ENCODE measurements at places on chromosomes 3 and 15.

- DNase-seq: no peak
These were observed 9.0 kb downstream of the TGM4 start for GRCh38 chr3:44883213-44883955.

- peak; percentile 96 for DNase-seq
These were observed 504.2 kb upstream of the PROK2 start for GRCh38 chr3:72288955-72289691.

GRCh38 chr3:145692751-145693150 is 468.2 kb downstream of the PLOD2 start:
- peak; percentile 47 for DNase-seq

DNA sequence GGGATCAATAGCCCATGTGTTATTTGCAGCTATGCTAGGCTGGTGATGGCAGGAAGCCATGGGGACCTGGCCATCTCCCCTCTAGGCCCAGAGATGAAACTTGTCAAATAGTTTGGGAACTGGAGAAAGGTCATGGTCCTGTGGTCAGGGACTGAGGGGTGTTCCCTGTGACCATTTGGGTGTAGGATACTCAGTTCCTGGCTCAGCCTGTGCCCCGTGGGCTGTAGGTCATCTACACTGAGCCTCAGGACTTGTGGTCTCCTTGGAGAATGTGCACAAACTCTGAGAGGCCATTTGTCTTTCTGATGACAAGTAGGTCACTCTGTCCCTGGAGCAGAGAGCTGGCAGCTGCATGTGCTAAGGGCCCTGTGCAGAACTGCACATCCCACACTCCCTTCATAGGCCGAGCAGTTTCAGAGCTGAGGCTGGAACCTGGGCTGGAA is 17.5 kb downstream of the GASK1A start:
- DNase-seq: no peak

GRCh38 chr3:46112296-46112695 is 85.0 kb upstream of the XCR1 start:
- no peak for DNase-seq

- DNase-seq: no peak
These were observed 101.3 kb downstream of the TMCO5A start for GRCh38 chr15:38035701-38036100.

All from amniotic epithelial cell (primary cell).